Left lung (tissue), 14 donors: ENCODE measurements at places on chromosomes 16 and 17.

DNA sequence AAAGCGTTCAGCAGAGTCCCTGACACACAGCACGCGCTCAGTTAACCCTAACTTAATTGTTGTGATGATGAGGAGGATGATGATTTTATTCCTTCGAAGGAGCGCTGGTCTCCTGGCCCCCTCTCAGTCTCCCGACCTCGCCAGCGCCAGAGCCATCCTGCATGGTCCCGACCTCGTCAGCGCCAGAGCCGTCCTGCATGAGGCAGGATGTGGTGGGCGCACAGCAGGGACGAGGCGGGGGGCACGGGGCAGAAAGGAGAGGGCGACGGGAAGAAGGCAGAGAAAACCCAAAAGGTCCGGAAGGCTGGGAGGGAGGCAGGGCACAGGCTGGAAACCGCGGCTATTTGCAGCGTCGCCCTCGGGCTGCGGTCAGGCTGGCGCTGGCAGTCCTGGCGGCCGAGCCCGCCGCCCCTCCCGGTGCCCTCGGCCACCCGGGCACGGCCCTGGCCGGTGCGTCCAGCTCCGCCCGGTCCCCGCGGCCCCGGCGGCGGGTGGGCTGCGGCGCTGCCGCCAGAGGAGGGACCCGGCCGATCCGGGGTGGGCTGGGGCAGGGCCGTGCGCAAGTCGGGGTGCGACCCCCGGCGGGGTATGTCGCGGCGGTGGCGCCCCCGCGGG lies 3.0 kb upstream of the TAC4 start:
- peaks cover 19% of the 10 kb centered on the region for H3K4me1 ChIP-seq
- no peak for DNase-seq
- peaks cover 20% of the 10 kb centered on the region for H3K27me3 ChIP-seq
- no peaks in the 10 kb centered on the region for H3K36me3 ChIP-seq

DNA sequence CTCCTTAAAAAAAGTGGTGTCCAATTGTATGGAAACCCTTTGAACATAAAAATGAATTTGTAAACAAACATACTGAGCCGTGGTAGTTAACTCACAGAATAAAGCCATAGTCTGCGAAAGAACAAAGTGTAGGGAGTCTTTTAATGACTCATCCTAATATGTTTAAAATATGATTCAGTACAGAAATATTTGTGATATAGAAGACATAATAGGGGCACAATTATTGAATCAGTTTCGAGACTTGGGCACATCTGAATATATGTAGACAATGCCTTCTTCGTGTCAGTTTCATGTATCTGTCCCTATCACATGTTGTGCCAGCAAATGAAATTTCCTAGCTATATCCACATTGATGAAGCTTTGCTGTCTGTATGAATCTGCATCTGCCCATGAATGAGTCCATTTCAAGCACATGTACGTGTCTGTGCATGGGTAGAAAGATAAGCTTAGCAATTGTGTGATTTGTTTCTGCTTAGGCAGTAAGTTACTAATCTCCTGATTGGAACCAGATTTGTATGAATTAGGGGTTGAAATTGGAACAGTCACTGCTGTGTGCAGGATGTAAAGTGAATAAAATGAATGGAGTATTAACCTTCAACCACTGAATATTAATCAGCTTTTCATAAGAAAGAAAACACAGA lies 112.5 kb upstream of the SOX9 start:
- H3K4me3 ChIP-seq: no peak overlapping the region
- H3K36me3 ChIP-seq: no peaks in the 10 kb centered on the region
- H3K27ac ChIP-seq: no peak overlapping the region
- no peaks in the 10 kb centered on the region for H3K27me3 ChIP-seq
- H3K4me1 ChIP-seq: no peaks in the 10 kb centered on the region
- no peak for DNase-seq

DNA sequence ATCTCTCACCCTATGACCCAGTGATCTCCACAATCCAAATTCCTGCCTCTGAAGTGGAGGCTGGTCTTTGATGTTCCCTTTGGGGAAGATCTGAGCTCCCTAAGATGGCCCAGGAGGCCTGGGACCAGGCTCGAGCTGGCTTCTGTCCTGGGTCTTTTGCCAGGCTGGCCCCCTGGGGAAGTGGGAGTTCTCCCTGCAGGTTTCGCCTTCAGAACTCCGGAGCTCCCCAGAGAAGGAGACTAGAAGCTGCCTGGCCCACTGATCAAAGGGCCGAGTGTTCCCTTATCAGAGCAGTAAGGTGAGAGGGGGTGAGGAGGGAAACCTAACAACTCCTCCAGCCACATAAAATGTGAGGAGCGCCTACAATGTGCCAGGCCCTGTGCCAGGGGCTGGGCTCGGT lies 147.1 kb downstream of the IRF8 start:
- H3K4me3 ChIP-seq: no peak overlapping the region
- no peaks in the 10 kb centered on the region for H3K27me3 ChIP-seq
- peak; percentile 23 for DNase-seq
- no peaks in the 10 kb centered on the region for H3K36me3 ChIP-seq
- no peak overlapping the region for H3K27ac ChIP-seq
- H3K4me1 ChIP-seq: no peaks in the 10 kb centered on the region

DNA sequence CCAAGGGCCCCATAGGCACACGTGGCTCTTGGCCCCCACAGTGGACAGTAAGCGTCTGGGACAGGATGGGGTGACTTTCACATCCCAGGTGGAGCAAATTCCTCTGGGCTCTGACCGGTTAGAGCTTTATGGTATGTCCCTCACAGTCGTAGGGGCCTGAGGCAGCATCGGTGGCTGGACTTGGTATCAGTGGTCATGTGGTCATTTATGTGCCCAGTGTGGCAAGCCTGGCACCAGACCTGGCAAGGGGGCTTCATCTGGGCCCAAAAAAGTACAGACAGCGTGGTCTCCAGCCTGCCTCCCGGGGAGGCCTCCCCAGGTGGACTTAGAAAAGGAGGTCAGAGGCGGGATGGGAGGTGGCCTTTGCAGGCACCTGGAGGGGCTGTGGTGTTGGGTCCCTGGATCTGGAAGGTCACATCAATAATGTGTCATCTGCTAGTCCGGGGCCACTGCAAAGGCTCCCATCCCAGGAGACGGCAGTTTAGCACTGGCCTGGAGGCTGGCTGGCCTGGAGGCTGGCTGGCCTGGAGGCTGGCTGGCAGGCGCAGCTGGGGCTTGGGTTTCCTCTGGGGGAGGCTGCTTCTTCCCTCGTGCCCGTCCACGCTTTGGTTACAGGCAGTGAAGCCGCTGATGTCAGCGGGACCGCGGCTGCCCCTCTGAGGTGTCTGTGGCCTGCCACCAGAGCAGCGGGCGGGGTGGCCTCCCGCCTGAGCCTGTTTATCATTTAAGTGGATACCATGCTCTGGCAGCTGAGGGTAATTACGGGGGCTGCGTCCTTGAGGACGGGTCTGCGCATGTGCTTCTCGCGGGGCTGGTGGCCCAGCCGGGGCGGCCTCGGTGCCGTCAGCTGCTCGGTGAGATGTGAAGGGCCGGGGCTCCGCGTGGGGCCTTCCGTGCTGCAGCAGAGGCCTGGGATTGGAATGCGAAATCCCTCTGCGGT lies 20.7 kb upstream of the CBX4 start:
- DNase-seq: no peak
- no peak overlapping the region for H3K27ac ChIP-seq
- no peaks in the 10 kb centered on the region for H3K36me3 ChIP-seq
- peaks cover 66% of the 10 kb centered on the region for H3K27me3 ChIP-seq

GRCh38 chr16:19911747-19912454 lies 27.3 kb upstream of the GPRC5B start:
- DNase-seq: no peak
- no peaks in the 10 kb centered on the region for H3K4me1 ChIP-seq
- no peak overlapping the region for H3K27ac ChIP-seq
- no peaks in the 10 kb centered on the region for H3K36me3 ChIP-seq

DNA sequence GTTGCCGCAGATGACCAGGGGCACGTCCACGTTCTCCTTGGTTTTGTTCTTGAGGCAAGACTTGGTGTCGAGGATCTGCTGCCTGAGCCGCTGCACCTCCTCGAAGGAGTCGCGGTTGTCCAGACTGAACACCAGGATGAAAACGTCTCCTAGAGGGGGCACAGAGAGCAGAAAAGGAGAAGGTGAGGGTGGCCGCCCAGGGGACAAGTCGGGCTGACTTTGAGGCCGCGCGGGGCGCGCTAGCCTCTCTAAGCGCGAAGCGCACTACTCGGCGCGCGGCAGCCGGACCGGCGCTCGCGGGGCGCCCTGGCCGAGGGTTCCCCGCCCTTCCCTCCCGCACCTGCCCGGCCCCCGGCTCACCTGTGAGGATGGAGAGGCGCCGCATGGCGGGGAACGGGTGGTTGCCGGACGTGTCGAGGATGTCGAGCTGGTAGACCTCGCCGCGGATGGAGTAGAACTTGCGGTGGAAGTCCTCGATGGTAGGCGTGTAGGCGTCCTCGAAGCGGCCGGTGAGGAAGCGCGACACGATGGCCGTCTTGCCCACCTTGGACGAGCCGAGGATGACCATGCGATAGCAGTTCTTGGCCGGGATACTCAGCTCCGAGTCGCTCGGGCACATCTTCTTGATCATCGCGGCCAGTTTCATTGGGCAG lies 533 bp downstream of the RASD1 start:
- H3K27ac ChIP-seq: peak overlapping the region; percentile 75
- DNase-seq: peak; percentile 87
- H3K4me3 ChIP-seq: peak overlapping the region; percentile 59
- peaks cover 22% of the 10 kb centered on the region for H3K36me3 ChIP-seq

GRCh38 chr16:2828521-2828840 lies 1.6 kb upstream of the ZG16B start:
- peaks cover 13% of the 10 kb centered on the region for H3K27me3 ChIP-seq
- H3K4me1 ChIP-seq: peaks cover 12% of the 10 kb centered on the region
- peak; percentile 56 for DNase-seq

GRCh38 chr16:2719328-2720063 lies 528 bp downstream of the PRSS27 start:
- DNase-seq: peak; percentile 81
- H3K36me3 ChIP-seq: no peaks in the 10 kb centered on the region
- no peak overlapping the region for H3K27ac ChIP-seq
- peaks cover 29% of the 10 kb centered on the region for H3K4me1 ChIP-seq

GRCh38 chr16:12024429-12024828 lies 47.9 kb downstream of the SNX29 start:
- H3K4me3 ChIP-seq: no peak overlapping the region
- no peak overlapping the region for H3K27ac ChIP-seq
- H3K27me3 ChIP-seq: no peaks in the 10 kb centered on the region
- H3K4me1 ChIP-seq: no peaks in the 10 kb centered on the region
- no peaks in the 10 kb centered on the region for H3K36me3 ChIP-seq
- no peak for DNase-seq

DNA sequence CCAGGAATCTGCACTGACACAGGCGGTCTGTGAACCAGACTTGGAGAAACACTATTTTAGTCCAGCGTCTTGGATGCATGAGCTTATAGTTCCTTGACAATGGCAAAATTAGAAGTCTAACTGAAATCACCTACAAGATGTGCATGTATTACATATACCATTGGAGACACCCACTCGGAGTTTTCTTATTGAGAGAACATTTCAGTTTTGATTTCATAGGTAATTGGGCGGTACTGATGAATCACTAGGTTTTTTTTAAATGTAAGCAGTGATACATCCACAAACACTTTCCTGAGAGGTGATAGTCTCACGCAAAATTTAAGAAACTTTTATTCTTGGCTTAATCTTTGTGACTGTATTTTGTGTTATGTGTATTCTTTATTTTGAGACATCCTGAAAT lies 69.8 kb downstream of the PRKCA start:
- no peak overlapping the region for H3K4me3 ChIP-seq
- no peaks in the 10 kb centered on the region for H3K36me3 ChIP-seq
- H3K4me1 ChIP-seq: peaks cover 2% of the 10 kb centered on the region
- H3K27ac ChIP-seq: no peak overlapping the region
- H3K27me3 ChIP-seq: no peaks in the 10 kb centered on the region
- DNase-seq: no peak

DNA sequence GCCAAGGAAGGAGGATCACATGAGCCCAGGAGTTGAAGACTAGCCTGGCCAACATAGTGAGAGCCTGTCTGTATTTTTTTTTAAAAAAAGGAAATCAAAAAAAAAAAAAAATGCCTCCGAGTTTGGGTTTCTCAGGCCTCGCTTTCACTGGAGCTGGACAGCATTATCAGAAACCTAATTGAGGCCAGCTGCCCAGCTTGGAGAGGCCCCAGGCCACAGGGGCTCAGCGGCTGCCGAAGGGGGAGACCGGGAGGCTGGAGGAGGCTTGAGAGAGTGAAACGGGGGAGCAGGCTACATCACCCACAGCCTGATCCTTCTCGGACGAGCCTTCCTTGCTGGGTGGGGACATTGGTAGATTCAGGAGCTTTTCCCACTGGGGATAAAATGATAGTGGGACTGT lies 5.1 kb downstream of the TTYH2 start:
- DNase-seq: peak; percentile 61
- H3K36me3 ChIP-seq: no peaks in the 10 kb centered on the region

GRCh38 chr16:30183233-30184095 lies at the start of gene CORO1A:
TSS of gene CORO1A (plus strand) at chr16:30183602. CDS start at chr16:30185210, 1,608 bp downstream.
- H3K27ac ChIP-seq: peak within 1 kb of the TSS; percentile 97
- peak within 1 kb of the TSS; percentile 76 for H3K4me3 ChIP-seq
- H3K36me3 ChIP-seq: no peaks in the 10 kb centered on the region
- no peaks in the 10 kb centered on the region for H3K27me3 ChIP-seq
- DNase-seq: peak; percentile 91

- no peak overlapping the region for H3K27ac ChIP-seq
- no peaks in the 10 kb centered on the region for H3K4me1 ChIP-seq
- H3K27me3 ChIP-seq: no peaks in the 10 kb centered on the region
- H3K36me3 ChIP-seq: peaks cover 88% of the 10 kb centered on the region
- DNase-seq: peak; percentile 29
- no peak overlapping the region for H3K4me3 ChIP-seq
These were observed 21.2 kb downstream of the SLC16A3 start for GRCh38 chr17:82249896-82250581.

GRCh38 chr16:14003074-14003570 lies 68.0 kb upstream of the MRTFB start:
- DNase-seq: peak; percentile 82
- no peaks in the 10 kb centered on the region for H3K27me3 ChIP-seq
- H3K4me3 ChIP-seq: peak overlapping the region; percentile 13
- H3K27ac ChIP-seq: no peak overlapping the region
- no peaks in the 10 kb centered on the region for H3K4me1 ChIP-seq

DNA sequence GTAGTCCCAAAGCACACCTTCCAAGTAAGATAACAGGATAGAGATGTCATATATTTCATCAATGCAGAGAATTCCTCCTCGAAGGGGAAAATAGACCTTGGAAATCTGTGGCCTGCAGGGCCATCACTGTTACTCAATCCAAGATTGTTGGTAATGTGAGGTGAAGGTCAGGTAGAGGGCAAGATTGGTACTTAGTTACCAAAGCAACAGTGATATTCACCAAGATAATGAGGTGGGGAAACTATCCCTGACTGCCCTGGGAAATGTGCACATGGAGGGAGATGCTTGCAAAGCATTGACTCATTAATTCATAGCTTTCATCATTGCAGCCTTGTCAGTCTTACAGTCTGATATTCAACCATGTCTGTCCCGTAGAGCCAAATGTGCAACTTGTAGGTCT lies 234.1 kb upstream of the MON1B start:
- no peak overlapping the region for H3K4me3 ChIP-seq
- DNase-seq: peak; percentile 17
- no peaks in the 10 kb centered on the region for H3K4me1 ChIP-seq

GRCh38 chr16:56769677-56770076 lies 39.7 kb downstream of the NUP93 start:
- H3K27me3 ChIP-seq: no peaks in the 10 kb centered on the region
- DNase-seq: no peak
- peaks cover 25% of the 10 kb centered on the region for H3K4me1 ChIP-seq
- no peak overlapping the region for H3K27ac ChIP-seq
- no peaks in the 10 kb centered on the region for H3K36me3 ChIP-seq
- no peak overlapping the region for H3K4me3 ChIP-seq
